ENCODE measurements at places on chromosomes 11 and 22.

GRCh38 chr11:114263513-114264170 lies 32.6 kb upstream of the NNMT start:
- no peak for DNase-seq

DNA sequence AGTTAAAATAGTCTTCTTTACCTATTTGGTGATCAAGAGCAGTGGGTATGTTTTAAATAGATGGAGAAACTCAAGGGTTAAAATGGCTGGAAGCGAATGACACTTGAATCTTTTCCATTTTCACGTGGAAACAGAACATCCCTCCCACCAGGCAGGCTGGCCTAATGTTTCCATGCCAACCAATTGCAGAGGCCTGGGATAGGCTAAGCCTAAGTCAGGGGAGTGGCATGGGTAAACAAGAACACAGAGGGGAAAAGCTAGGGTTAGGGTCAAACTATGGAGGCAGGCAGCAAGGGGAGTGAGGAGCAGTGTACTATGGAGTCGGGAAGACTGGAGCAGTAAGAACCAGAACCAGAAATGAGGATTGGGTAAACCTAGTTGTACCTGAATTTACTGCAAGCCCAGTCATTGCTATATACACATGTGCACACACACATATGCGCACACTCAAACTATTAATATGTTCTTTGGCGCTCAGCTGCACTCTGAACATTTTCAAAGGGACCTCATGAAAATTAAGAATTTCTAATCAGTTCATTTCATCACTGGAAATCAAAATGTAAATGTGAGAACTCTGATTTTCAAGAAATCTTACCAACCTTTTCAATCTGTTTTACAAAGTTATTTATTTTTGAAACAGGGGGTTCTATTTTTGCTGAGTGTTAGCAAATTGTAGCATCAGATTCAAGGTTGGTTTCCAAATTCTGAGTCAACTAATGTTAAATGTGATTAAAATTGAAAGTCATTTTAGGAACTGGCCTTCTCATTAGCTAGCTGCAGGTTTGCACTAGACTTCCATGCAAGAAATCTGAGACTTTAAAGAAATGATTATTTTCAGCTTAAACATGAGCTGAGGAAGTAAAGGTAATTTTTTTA lies 327.0 kb upstream of the CCDC90B start:
- no peak for DNase-seq

- no peak for DNase-seq
Measured at GRCh38 chr11:75430714-75431532, 2.1 kb downstream of the KLHL35 start.

DNA sequence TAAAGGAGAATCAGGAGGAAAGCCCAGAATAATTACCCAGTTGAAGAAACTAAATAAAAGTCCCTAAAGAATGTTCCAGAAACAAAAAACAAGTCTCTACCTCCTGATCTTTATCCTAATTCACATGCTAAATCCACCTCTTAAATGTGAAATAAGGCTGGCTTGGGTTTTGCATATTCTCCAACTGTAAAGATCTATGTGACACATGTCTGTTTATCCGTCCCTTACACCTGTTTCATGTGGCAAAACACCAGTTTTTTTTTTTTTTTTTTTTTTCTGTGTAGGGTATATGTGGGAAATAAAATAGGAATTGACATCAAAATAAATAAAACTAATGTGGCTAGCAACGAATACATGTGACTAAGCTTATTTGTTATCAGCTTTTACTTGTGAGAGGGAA lies 70.5 kb downstream of the NARS2 start:
- no peak for DNase-seq

- DNase-seq = no peak
Measured at GRCh38 chr11:131408025-131408640, 37.7 kb downstream of the NTM start.

DNA sequence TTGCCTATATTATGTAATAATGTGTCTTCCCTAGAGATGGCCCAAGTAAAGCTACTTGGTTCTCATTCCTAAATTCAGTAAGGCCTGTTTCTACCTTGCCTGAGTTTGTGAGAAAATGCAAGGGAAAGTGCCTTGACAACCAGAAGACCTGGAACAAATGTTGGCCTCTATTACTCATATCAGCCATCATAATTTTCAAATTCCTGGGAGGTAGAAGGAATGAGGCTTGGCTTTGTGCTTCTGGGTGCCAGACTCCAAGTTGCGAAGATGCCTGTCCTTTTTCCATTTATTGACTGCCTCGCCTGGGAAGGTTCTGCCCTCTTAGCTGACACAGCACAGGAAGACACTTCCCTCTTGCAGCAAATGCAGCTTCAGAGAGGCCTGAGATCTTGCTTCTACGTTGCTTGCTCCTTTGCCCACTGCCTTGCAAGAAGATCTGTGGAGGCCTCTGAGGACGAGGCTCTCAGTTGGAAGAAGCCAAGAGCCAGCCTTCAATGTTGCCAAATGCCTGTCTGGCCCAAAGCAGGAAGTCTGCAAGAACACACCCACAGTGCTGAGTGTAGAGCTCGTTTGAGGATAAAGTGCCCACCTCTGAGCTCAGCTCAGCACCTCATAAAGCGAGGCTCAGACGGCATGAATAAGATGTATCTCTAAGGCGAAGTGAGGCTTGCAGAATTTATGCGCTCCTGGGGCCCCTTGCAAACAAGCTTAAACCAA lies 120.1 kb downstream of the GALNT18 start:
- DNase-seq = no peak

DNA sequence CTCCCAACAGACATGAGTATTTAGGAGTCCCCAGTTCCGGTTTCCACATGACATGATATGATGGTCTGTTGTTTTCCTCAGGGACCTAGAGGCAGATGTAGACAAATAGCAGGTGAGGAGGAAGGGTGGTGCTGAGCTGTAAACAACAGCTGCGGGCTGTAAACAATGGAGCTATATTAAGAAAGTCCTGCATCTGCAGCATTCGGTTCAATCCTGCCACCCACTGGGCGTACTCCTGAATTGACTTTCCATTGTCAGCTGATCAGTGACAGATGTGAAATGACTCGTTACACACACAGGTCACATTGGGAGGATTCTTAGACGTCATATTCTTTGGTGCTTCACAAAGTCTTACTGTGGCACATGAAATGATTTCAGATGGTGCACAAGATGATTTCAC lies 26.8 kb upstream of the RAG1 start:
- no peak for DNase-seq
